ENCODE measurements at places on chromosomes 4 and X.

- DNase-seq: no peak
Observed at GRCh38 chrX:18607966-18608365, 63.9 kb downstream of the RS1 start.

- DNase-seq: no peak
Observed at GRCh38 chr4:158079661-158080060, 93.2 kb downstream of the GASK1B start.

DNA sequence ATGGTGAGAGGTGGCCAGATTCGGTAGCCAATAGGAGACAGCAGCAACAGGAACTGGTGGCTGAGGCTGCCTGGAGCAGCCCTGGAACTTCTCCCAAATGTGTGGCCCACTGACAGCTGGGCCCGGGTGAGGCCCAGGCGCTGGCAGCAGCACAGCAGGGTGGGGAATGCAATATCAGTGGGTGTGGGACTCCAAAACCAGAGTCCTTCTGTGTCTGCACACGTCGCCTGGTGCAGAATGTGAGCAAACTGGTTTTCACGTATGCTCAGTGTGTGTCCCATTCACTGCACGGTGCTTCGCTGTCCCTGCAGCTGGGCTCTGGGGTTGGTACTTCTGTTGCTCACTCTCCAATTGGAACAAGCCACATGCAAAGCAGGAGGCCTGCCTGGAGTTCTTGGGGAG, 14.4 kb upstream of the CENPU start:
- no peak for DNase-seq

- DNase-seq: no peak
Observed at GRCh38 chr4:122959981-122960610, 37.7 kb upstream of the NUDT6 start.

DNA sequence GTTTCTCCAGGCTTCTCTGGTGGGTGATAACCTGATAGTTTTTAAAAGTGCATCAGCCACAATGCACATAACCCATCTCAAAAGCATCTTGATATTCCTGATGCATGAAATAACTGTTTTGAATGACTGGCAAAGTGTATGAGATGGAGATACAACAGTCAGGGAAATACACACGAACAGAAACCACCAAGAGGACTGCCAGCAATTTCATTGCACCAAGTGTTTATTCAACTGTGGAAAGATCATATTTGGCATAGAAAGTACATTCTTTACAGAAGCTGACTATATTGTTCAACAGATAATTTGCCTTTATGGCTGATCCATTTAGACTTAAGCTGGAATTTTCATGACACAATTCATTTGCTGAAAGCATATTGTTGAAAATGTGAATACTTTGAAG, 139.5 kb downstream of the SLIT2 start:
- no peak for DNase-seq

DNA sequence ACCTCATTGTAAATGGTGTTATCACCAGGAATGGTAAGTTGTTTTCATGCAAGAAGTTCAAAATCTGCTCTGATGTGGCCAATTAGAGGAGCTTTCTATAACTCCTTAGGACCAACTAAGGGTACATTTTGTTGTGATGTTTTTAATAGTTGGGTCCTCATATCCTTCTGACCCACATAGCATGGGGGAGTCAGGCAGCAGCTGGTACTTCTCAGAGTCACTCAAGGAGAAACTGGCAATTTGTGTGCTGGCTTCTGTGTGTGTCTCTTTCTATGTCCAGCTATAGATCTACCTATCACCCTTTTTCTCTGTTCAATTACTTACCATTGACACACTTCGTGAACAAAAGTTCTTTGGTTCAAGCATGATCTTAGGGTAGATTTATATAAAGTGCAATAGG, 194.3 kb upstream of the TENM3 start:
- DNase-seq: no peak

- peak; percentile 51 for DNase-seq
Observed at GRCh38 chr4:89929425-89930159, 34.9 kb downstream of the MMRN1 start.

DNA sequence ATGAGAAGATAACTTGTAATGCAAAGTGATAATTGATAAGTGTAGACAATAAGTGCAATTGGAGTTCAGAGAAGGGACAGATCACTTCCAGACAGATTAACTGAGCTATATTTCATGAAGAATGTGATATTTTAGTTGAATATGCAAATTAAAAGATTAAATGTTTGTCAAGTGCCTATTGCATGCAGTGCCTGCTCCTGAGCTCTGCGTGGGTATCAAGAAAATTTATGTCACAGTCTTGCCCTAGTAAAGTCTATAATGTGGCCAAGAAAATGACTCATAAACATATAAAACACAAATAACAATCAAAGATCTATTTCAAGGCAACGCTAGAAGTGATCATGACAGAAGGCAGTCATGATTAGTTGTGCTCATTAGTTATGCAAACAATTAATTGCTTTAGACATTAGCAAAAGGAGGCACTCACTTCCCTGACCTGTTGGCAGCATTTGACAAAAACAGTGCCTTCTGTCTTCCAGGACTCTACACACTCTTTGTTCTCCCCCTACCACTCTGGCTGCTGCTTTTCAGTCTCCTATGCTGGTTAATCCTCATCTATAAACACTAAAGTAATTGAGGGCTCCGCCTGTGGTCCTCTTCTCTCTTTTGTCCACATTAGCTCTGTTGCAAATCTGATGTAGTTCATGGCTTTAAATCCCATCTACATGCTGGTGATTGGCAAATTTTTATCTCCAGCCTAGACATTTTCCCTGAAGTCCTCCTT, 47.7 kb downstream of the ARHGEF38 start:
- DNase-seq: no peak

DNA sequence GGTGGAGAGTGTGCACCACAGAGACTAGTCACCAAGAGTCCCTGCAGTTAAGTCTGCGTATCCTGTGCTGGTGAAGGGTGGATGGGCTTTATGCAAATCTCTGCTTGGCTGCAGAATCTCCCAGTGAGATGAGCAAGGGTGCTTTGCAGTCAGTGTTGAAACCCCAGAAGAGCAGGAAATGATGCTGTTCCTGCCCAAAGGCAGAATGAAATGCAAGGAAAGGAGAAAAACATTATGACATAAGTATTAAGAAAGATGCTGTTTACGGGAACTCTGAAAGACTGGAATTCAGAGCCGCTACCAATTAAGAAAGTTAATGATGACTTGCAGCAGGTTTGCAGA, 25.4 kb upstream of the ACSL1 start:
- no peak for DNase-seq

DNA sequence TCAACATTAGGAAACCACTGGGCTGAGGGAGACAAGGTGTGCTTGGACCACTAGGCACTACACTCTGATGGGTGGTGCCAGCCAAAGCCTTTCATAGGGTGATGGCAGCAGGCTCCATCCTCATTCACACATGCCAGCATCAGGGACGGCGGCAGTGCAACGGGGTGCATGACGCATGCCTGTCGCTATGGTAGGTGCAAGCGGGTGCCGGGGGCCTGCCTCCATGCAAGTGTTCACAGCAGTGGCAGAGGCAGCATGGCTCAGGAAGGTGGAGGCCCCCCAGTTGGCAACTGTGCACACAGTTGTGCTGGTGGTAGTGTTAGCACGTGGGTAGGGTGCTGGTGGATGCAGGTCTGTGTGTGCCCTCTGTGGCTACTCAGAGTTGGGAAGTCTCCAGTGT, 184.1 kb downstream of the RELL1 start:
- DNase-seq: no peak

GRCh38 chr4:74105656-74106280, 6.8 kb upstream of the CXCL2 start:
- no peak for DNase-seq

- no peak for DNase-seq
Observed at GRCh38 chrX:2901367-2902036, 27.6 kb downstream of the ARSD start.

DNA sequence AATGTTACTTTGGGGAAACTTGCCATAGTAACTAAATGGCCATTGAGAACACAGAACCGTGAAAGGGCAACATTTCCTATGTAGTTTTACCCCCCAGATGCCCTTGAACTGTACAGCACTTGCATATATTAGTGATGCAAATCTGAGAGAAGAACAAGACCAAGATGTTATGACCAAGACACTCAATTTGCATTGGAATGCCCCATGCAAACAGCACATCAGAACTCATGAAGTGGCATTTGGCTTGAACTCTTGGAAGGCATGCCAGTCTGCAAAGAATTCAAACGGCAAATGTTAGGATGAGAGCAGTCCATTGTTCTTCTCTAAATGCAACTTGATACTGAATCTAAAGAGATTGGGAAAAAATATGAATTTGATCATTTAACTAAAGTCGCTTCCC, 139.4 kb upstream of the CXorf66 start:
- DNase-seq: no peak

GRCh38 chrX:72016881-72017783, 106.5 kb downstream of the NHSL2 start:
- no peak for DNase-seq

DNA sequence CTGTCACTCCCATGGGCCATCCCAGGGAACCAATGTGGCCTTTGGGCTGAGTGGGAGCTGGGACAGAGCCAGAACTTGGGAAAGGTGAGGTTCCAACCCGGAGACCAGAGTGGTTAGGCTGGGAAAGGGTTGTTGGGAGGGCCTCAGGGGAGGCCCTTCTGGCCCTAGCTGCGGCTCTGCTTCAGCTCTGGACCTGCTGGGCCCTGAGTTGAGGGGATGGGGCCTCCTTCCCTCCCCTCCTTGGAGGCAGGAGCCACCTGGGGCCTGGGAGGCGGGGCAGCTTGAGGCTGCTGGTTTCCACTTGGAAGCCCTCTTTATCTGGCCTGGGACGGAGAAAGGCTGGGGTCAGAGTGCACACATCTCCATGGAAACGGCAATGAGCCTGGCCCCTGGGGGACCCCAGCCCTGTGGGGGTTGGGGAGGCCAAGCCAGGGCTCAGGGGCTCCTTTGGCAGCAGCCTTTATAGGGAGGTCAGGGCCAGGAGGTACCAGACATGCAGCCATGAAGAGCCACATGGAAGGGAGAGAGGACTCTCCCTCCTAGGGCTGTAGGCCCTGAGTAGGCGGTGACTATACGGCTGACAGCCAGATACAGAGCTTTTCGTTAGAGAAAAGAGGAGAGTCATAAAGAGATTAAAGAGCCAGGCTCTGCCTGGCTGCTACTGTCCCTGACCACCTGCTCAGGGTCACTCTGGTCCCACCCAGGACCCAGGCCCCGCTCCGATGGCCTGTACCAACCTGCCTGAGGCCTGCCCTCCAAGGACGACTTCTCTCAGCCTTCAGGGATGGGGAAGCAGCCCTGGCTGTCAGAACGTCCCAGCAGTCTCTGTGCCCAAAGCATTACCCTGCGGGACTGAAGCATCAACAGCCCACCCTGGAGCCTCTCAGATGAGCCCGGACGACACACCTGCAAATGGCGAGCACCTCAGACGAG, 6.9 kb upstream of the NSD2 start:
- no peak for DNase-seq

GRCh38 chr4:99403380-99404184, 31.6 kb downstream of the ADH7 start:
- no peak for DNase-seq

DNA sequence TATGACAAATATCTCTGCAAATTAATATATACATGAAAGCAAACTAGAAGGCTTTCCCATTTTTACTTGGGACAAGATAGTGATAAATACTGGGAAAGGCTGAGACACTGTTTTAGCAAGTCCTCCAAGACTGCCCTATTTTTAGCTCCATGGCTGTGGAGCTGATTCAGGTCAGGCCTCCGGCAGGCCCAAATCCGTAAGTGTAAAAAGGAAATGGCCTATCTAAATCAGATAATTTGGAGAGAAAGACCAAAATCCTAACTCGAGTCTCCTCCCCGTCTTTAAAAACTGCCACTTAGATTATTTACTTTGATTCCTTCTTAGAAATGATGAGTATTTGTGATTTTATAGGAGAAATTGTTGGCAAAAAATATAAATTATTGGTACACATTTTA, 2.9 kb downstream of the OTUD4 start:
- no peak for DNase-seq

DNA sequence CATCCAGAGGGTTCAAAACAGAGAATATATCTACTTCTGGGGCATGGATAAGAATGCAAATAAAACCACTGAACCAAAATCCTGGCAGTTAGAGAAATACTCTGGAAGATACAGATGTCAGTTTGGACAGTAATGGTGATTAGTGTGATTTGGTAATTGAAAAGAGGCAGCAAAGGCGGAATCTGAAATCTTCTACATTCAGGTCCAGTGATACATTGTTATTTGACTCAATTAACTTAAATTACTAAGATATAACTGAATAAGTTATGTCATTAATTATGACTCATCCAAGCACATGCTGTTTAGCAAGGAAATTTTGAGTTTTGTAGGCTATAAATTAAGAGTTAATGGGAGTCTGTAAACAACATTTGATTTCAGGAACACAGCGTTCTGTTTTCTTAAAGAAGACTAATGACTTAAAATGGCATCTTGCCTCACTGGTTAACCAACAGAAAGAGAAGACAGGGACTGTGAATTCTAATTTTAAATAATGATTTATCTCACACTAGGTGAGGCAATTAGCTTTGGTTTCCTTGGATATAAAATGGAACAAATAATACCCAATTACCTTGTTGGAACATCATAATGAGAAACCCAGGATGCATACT, 937.1 kb downstream of the PDHA2 start:
- DNase-seq: no peak

- DNase-seq: peak; percentile 14
Observed at GRCh38 chr4:25860586-25861279, 2.1 kb downstream of the SEL1L3 start.

GRCh38 chr4:865572-865971, 39.6 kb upstream of the CPLX1 start:
- no peak for DNase-seq

Measured in CD4-positive, alpha-beta T cell treated with Interleukin-15 for 4 hours (primary cell).